ENCODE measurements at places on chromosomes 3 and 15.

GRCh38 chr3:157063926-157064325 is 96.0 kb downstream of the CCNL1 start:
- no peak for DNase-seq

DNA sequence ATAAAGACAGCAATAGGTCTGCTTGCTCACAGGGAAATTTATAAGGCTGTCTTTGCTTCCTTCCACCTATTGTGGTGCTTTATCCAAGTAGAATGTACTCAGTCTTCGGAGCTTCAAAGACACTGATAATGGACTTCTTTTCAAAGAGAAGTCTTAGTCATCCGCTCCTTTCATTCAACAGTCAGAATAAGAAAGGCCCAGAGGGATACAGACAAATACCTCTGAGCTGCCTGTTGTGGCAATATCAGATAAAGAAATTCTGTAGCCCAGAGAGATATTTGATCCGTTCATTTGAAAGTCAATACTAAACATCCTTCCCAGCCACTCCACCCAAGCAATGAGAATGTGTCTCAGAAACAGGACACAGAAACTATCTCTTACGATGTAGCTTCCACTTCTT is 110.0 kb downstream of the FHIT start:
- no peak for DNase-seq

GRCh38 chr15:52804526-52805081 is 14.5 kb upstream of the ONECUT1 start:
- DNase-seq = no peak

DNA sequence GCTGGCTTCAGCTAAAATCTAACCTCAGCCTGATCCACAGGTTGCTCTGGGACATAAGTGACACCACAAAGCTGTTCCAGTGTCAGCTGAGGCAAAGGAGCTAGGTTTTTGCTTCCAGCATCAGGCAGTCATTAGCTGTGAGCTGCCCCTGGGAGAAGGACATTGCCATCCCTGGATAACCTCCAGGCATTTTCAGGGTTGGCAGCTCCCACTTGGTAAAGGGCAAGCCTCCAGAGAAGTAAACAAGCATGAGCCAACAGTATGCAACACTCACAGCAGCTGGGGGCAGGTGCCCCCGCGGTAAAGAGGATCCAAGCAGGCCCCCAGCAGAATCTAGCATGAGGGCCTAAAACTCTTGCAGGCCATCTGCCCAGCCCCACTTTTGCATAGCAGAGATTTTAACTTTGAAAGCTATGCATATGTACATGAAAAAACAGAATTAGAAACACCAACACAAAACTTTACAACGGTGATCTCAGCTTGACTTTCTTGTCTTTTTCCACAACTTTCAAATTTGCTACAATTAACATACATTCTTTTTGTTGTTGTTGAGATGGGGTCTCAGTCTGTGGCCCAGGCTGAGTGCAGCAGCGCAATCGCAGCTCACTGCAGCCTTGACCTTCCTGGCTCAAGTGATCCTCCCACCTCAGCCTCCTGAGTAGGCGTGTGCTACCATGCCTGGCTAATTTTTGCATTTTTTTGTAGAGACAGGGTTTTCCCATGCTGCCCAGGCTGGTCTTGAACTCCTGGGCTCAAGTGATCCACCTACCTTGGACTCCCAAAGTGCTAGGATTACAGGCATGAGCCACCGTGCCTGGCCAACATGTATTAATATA is 83.8 kb upstream of the TPM1 start:
- no peak for DNase-seq

- no peak for DNase-seq
Measured at GRCh38 chr3:178663201-178663934, 127.1 kb downstream of the KCNMB2 start.

- no peak for DNase-seq
Measured at GRCh38 chr3:144482876-144483275, 511.3 kb downstream of the DIPK2A start.

Data from NCI-H187 treated with DMSO at 0.1 percent for 48 hours (cell line).